ENCODE measurements at places on chromosomes 1 and 21.

DNA sequence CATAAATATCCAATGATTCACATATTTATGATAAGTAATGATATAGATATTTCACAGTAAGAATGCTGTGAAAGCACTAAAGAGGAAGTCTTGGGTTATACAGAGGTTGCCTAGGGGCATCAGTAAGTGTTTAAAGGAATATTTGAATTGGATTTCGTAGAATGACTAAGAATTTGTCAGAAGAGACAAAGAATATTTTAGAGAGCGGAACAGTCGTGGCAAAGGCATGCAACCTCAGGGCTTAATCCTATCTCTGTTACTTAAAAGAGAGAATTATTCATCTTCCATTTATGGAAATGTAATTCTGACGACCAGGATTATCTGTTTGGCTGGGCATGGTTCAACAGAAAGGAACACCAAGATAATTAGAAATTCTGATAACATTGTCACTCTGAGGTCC is 171.9 kb upstream of the NR5A2 start:
- DNase-seq: peak; percentile 24

- DNase-seq: no peak
Measured at GRCh38 chr1:60224523-60224922, 151.0 kb upstream of the C1orf87 start.

GRCh38 chr1:186236921-186237320 is 138.1 kb downstream of the TPR start:
- no peak for DNase-seq

GRCh38 chr1:17225140-17225539 is 20.2 kb downstream of the PADI1 start:
- DNase-seq: no peak

Measured in CD14-positive monocyte (primary cell).